Activated CD8-positive, alpha-beta memory T cell treated with anti-CD3 and anti-CD28 coated beads for 4 hours (primary cell): ENCODE measurements at places on chromosomes 5 and 9.

DNA sequence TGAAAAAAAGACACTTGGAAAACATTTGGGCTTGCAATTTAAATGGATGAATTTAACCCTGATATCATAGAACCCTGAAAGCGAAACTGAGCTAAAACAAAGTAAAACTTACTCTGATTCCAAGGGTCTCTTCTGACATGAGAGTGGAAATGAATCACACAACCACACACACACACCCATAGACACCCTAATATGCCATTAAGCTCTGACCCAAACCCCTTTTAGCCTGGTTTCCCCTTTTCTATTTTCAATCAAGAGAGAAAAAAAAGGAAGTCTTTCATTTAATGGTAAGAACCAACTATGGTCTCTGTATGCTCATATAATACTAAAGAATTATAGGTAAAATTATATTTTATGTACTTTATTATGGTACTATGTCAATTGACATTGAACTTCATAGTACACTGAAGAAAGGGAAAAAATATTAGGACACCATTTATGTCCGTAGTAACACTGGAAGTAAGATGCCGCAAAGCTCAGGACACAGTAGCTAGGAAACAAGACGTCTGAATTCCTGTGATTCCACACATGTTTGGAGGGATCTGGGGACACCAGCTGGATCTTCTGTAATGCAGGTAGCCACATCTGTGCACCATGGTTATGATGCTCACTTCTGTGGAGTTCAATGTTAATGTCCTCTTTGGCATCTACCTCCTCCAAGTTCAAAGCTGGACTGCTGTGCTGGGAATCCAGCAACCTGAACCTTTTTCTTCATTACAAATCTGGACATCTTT lies 95.8 kb downstream of the PCSK1 start:
- DNase-seq: no peak

DNA sequence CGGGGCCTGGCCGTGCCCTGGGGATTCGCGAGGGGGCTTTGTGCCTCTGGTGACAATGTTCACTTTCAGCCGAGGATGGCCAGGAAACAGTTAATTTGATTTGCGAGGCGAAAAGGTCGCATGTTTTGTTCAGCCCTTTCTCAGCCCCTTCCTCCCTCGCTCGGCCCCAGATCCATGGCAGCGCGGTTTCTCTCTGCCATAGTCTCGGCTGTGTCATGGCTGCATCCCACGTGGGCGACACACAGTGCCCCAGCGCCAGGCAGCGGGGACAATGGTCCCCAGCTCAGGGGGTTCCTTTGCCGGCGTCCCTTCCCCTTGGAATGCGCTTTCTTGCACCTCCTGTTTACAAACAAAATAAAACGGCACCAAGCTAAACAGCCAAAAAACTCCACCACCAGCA lies 370.3 kb upstream of the IRX2 start:
- DNase-seq: no peak

- DNase-seq: no peak
Measured at GRCh38 chr5:169880012-169880663, 100.2 kb downstream of the INSYN2B start.

DNA sequence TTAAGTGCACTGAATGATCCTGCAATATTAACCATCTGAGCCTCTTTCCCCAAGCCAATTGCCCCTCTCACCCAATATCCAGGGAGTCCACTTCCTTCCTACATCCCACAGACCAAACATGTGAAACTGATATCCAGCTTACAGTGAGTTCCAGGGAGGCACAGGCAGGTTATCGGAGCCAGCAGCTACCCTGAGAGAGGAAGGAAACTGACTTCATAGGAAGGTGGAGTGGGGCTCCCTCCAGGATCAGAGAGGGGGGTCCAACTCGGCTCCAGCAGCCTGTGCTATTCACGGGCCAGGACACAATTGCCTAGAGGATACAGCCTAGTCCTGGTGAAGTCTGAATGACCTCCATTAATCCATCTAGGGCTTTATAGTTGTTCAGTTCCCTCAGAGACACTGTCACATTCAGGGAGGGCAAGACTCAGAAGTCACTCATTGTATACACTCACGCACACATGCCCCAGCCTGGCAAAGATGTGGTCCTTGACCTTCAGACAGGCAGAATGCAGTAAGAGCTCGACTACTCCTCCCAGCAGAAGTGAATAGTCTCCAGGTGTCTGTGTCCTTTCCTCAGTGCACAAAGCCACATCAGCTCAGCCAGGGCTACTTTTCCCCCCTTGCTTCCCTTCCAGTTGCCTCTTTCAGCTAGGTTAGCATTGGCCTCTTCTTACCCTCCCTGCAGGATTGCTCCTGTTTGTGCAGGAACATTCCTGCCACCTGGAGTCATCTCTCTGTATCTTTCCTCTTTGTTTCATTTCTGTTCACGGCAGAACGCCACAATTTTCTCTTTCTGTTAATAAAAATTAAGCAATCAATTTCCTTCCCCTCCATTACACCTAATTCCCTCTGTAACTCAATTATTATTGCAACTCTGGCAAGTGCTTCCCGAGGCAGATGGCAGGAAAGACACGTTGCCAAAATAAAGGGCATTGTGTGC lies 501.7 kb downstream of the ARHGEF28 start:
- DNase-seq: no peak

DNA sequence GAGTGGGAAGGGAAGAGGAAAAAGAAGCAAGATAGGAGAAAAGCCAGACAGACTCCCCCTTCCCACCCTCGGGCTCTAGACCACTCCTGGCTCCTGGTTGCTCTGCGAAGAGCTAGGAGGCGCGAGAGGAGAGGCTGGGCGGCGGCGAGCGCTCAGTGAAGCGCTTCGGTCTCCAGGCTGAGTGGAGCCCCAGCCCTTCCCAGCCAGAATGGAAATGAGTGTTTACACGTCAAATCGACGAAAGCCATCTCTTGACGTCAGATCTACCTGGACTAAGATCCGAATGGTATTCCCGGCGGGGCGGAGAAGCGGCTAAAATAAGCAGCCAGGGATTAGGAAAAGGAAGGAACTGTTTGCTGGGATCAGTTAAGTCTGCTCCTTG lies at the start of gene PCSK1:
Gene PCSK1 (minus strand): TSS at position 183 of the 382 bp plus-strand sequence. CDS start 206 bp downstream, outside the sequence.
- DNase-seq: no peak

GRCh38 chr5:107958861-107959260 lies 288.1 kb upstream of the EFNA5 start:
- no peak for DNase-seq
